Amniotic epithelial cell (primary cell): ENCODE measurements at places on chromosomes 6 and 20.

- DNase-seq: peak; percentile 87
Observed at GRCh38 chr20:17557675-17558006, 12.2 kb upstream of the DSTN start.

DNA sequence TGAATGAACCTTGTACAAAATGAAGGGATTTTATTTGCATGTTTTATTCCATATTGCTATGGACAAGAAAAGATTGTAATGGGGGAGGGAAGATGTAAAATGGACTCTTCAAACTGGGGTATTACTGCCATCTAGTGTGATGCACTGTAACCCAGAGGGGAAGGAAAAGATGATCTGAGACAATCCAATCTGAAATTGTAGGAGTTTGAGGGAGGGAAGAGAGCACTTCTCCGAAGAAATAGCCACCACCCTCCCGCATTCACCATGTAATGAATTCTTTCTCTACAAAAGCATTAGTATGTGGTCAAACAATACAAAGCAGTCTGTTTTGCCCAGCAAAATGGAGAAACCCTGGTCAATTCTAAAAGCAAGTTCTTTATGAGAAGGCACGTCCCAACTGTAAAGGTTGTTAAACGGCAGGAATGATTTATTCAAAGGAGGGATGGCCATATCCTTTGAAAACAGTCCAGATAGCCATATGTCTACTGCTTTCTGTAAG, 679.5 kb upstream of the NRSN1 start:
- peak; percentile 59 for DNase-seq

GRCh38 chr6:150929416-150929815, 63.9 kb downstream of the MTHFD1L start:
- DNase-seq: no peak

GRCh38 chr6:35381132-35381531, 38.8 kb downstream of the PPARD start:
- DNase-seq: peak; percentile 43

DNA sequence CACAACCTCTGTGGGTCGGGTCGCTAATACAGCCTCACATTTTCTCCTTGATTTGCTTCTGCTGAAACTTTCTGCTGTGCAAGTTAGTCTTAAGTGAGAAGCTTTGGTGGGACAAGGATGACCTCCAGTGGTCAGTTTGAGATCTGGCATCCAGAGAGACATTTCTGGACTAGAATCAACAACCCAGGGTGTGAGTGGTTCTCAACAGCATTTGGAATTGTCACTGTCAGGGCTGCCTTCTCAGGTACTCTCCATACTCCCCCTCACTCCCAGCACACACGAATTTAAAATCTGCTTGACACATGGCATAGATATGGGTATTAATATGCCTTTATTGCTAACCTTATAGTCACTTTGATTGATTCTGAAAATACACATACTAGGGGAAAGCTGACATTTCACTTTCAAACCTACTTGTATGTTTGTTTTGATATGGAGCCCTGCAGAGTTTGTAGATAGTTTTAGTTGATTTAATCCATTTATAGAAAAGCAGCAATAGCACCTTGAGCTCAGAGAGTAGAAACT, 13.2 kb downstream of the OTOR start:
- peak; percentile 71 for DNase-seq

DNA sequence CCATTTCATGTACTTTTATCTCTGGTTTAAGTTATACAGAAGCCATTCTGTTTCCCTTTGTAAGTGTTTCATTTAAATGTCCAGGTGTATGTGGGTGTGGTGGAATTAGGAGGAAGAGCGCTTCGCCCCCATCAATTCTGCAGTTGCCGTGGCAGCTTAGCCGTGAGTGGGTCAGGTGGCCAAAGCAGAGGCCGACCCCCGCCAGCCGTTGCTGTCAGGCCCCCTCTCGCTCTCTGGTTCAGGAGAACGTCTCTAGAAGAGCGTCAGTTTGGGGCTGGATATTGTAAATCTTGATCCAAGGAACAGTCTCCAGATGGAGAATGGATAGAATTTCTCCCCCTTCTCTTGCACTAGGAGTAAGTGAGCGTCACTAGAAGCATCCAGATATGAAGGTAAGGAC, 367.4 kb downstream of the FOXA2 start:
- DNase-seq: no peak

GRCh38 chr6:136607932-136608772, 57.9 kb upstream of the MAP7 start:
- DNase-seq: peak; percentile 75

GRCh38 chr20:3077618-3078134, 6.3 kb downstream of the OXT start:
- DNase-seq: peak; percentile 14
